ENCODE measurements at places on chromosomes 4 and X.

GRCh38 chr4:33340168-33340567, 2620.0 kb downstream of the PCDH7 start:
- DNase-seq, result no peak

DNA sequence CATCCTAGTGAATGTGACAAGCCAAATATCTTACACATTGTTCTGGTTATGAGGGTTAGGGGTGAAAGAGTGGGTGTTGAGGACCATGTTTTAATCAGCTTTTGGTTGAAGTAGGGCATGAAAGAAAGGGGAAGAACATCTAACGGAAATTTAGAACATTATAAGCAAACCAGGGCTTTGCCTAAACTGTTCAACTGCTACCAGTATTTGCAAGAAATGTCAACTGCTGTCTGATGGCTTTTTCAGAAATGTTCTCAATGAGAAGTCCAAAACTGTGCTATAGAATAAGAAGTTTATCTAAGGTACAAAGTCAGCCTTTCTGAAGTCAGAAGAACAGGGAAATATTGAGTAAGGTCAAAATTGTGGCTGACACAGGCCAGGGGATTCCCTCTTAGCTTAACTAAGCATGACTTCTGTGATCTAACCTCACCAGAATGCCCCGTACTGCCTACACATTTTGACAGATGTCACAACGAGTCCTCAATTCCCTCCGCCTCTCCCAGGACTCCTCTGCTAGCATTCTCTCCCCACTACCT, 67.1 kb downstream of the DTHD1 start:
- no peak for DNase-seq

DNA sequence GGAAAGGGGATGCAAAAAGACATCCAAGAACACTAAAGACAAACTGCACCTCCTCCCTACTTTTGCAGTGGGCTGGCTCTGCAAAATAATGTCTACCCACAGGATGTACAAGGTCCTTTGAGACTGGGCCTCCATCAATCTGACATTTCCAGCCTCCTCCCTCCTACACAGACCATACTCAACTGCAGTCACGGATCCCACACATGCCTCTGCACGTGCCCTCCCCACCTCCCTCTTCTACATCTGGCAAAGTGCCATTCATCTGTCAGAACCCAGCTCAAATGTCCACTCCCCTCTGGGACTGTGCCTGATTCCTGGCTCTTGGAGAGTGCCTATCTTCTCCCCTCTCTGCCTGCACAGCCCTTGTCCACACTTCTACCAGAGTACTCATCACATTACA, 50.3 kb downstream of the CHRDL1 start:
- no peak for DNase-seq

DNA sequence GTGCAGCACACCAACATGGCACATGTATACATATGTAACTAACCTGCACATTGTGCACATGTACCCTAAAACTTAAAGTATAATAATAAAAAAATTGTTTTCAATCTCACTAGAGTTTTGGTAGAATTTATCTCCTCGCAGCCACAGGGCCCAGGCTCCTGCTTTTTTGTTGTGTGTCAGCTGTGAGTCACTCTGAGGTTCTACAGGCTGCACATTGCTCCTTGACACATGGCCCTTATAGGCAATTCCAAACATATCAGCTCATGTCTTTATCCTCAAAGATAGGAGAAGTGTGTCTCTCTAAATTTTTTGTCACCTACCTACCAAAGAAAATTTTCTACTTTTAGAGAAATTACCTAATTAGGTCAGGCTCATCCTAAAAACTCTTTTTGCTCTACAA, 252.1 kb upstream of the ADGRL3 start:
- no peak for DNase-seq

GRCh38 chr4:1419708-1420107, 13.5 kb upstream of the NKX1-1 start:
- no peak for DNase-seq

DNA sequence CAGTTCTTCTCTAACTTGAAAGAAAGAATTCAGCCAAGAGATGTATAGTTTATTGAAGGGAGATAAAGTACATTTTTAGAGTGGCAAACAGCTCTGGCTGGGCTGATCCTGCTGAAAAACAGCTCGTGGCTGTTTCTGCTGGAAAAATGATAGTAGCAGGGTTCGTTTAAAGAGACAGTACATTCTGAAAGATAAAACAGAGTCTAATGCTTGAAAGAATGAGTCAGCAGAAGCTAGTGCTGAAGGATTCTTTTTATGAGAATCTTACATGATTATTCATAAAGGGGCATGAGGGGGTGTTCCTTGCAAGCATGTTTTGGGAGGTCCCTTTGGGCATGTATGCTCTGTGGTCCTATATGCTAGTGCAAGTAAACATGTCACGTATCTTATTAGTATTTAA, 790.0 kb downstream of the PCDH18 start:
- no peak for DNase-seq
